Ureter (tissue), 1 donor: ENCODE measurements at places on chromosomes 1 and 21.

GRCh38 chr1:235908742-235909520 lies 42.2 kb upstream of the LYST start:
- DNase-seq = no peak

DNA sequence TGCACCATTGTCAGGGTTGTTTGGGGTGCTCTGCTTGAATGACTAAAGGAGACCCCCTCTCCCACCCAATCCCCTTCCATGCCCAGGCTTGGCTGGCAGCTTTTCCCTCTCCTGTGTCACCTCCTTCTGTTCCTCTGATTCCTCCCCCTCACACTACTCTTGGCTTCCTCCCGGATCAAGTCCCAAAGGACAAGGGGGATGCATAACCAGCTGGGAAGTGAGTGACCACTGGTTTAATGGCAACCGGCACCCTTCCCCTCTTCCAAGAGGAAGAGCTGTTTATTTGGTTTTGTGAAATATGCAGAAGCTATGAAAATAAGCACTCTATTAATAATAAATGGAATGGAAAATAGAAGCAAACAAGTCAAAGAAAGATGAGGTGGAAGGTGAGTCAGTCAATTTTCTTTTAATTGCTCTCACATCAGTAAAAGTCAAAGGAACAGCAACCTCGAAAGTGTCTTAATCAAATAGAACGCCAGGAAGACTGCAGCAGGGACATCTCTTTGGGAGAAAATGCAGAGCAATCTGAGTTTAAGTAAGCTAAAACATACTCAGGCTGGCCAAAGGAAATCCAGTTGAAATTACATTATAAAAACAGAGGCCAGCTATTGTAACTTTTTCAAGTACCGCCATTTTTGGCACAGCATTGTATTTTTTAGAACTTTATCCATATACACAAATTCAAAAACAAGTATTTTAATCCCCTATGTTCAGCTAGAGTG lies 322.5 kb downstream of the SIPA1L2 start:
- no peak for DNase-seq

DNA sequence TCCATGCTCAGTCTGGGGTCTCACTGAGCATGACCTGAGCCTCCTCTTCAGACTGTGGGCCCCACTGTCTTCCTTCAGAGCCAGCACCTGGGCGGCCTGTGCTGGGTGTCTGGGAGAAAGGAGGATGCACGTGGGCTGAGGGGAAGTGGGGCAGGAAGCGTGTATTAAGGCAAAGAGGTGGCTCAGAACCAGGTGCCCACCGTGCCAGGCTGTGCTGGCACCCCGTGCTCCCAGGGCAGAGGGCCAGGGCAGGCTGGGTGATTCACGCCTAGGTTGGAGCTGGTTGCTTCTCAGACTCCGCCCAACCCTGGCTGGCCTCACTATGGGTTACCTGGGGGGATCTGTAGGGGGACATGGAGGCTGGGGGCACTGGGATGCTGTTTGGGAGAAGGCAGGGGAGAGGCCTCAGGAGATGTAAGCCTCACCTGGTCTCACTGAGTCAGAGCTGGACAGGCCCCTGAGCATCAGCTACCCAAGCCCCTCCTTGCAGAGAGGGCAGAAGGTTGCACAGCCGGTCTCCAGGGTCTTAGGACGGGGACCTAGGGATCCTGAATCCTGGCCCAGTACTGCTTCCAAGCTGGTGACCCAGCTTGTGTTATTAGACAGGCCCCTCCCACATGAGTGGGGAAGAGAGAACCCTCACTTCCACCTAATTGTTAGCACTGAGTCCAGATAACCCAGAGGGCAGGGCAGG lies 18.6 kb upstream of the PADI1 start:
- peak; percentile 34 for DNase-seq

DNA sequence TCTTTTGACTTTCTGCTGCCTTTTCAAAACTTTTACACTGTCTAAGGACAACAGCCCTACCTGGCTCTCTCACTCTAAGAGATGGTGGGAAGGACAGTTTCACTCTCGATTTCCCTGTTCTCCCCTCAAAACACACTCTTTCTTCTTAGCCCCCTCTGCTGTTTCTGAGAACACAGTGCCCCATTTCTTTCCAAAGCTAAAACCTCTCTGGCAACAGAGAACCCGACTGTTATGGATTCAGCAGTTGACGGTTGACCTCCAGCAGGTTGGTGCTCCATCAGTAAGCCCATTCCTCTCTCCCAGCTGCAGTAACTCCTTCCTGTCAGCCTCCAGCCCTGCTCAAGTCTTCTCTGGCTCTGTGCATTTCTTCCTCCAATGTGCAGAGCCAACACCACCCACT lies 88.2 kb upstream of the ABCD3 start:
- DNase-seq = no peak

- no peak for DNase-seq
Observed at GRCh38 chr1:81937791-81938450, 137.2 kb downstream of the ADGRL2 start.

- DNase-seq = no peak
Observed at GRCh38 chr1:210617293-210617692, 288.6 kb downstream of the HHAT start.

DNA sequence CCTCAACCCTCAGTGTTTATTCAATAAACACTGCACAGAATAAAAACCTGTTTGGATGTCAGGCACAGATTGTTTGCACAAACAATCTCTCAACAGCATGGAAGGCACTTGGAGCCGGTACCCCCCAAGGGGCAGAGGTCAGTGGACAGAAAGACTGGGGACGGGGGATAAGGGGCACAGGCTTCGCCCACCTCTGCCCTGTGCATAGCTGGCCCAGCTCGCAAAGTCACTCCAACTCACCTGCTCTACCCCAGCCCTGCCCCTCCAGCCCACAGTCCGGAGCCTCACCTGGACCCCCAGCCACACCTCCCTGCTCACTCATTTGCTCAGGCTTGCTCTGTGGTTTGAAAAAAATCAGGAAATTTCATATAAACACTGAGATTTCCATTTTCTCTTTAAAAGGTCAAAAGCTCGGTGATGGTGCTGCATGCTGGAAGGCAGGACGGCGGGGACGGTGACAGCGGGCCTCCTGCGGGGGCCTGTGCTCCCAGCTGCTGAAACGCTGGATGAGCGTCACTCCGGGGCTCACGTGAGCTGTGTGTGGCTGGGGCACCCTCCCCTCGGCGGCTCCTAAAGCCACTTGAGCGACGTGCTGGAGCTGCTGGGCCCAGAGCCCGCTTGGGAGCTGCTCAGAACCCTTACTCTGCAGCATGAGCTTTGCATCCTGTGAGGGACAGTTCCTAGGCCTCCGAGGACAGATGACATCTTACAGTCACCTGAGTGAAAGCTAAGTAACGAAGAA lies 54.5 kb downstream of the PRDM15 start:
- no peak for DNase-seq

DNA sequence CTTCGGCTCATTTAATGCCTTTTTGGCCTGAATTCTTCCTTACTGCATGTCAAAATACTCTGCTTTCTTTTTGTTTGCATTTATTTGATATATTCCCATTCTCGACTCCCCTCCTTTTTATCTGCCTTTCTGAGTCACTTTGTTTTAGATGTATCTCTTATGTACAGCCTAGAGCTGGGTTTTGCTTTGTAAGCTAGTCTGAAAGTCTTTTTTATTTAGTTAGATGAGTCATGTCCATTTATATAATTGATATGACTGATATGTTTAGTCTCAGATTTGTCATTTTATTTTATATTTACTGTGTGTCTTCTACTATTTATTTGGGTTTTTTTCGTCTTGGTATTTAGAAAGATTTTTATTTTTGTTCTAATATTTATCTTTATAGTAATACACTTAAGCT lies 33.6 kb upstream of the GNG5 start:
- no peak for DNase-seq

DNA sequence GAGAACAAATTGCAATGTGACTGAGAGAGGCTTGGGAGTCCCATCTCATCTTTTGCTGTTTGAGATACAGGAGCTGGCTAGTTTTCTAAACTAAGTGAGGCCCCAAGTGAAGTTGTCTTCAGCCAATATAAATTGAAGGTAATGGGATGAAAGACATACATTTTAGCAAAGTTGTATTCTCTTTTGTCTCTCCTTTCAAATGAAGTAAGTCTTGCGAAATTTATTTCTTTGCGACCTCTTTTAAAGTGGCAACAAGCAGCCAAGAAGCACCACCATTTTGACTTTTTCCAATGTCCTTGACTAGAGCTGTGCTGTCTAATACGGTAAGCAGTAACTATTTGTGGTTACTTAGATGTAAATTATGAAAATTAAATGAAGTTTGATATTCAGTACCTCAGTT lies 385.7 kb downstream of the USP25 start:
- no peak for DNase-seq

GRCh38 chr1:45205011-45205909 lies 1.1 kb downstream of the ZSWIM5 start:
- DNase-seq = peak; percentile 46

- DNase-seq = no peak
Observed at GRCh38 chr1:210412240-210412639, 83.5 kb downstream of the HHAT start.

DNA sequence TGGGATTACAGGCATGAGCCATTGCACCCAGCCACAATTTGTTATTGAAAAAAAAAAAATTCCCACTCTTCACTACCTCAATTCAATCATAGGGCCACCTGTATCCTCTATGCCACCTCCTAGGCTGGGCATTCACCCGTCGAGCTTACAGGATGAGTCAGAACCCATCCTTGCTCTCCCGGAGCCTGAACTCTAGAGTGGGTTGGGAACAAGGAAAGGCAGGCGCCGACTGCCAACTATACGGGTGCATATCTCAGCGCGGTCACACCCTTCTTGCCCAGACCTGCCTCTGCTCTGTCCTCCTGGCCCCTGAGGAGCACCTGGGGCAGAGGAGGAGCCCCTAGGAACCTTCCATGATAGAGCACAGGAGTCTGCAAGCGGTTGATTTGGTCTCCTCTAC lies 21.4 kb upstream of the LBR start:
- peak; percentile 82 for DNase-seq

- no peak for DNase-seq
Observed at GRCh38 chr1:30773722-30774358, 16.3 kb upstream of the LAPTM5 start.

GRCh38 chr1:204940591-204940990 lies 69.9 kb downstream of the NFASC start:
- DNase-seq = no peak

GRCh38 chr1:219155135-219155534 lies 18.5 kb upstream of the LYPLAL1 start:
- DNase-seq = no peak

DNA sequence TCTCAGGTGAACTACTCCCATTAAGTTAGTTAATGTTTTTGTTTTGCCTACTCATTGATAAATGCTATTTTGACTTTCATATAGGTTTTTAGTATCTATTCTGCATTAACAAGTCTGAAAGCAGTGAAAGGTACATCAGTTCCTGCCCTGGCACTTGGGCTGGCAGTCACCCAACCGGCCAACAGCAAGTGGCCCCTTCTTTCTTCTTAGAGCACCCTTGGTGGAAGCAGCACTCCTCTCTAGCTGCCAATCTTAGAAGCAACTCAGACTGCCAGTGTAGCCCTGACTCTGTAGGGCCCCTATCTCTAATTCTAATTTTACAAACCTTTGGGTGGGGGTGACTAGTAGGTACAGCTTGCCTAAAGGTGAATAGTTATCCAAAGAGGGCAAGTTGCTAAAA lies 155.7 kb downstream of the FGGY start:
- DNase-seq = no peak

DNA sequence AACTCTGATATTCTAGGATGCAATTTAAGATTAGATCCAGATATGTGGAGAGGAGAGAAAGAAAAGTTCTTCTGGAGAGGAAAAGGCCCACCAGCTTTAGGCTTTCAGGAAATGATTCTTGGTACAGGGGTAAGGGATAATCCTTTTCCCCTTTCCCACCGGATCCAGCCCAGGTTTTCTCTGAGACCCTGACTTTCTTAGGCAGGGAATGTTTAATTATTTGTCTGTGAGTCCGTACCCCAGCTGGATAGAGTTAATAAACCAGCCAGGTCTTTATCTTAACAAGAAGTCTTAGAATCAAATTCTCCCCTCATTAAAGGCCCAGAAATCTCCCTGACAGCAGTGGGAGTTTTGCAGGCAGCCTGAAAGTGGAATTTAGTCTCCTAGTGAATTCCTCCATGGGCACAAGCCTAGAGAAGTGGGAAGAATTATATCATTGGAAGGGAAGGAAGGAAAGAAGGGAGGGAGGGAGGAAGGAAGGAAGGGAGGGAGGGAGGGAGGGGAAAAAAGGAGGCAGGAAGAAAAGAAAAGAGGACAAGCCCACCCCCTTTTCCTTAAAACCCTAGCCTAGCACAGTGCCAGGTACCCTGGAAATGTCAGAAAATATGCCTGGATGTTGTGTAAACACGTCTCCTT lies 189.0 kb downstream of the PLPP3 start:
- DNase-seq = no peak

DNA sequence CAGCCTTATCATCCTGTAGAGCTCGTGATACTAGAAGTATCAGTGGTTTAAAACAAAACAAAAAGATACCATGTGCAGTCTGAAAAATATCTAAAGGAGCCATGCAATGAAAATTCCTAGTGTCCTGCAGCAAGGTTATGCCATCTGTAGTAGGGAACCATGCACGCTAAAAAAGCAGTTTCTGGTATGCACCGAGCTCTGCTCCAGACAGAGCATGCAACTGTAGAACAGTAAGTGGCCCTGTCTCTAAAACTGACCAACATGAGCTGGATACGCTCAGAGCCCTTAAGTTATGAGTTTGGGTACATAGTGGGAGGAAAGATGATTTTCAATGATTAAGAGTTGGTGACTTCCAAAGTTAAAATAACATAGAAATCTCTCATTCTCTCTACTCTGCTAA lies 159.3 kb upstream of the ADAMTS5 start:
- no peak for DNase-seq

- no peak for DNase-seq
Observed at GRCh38 chr1:87203904-87204303, 124.8 kb upstream of the LMO4 start.

DNA sequence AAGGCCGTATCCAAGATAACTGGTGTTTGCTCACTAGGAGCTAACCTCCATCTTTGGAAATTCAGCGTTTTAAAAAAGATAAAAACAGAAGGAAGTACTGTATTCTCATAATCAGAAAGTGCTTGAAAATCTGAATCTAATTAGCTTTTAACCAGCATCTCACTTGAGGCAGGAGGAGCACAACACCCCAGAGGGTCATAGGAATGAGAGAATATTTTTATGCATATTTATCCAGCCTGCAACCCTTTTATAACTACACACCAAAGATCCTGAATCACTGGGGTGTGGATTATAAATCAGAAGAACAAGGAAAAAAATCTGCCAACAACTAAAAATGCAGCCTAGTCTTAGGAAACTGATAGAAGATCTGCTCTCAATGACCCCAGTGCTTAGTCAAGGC lies 68.0 kb upstream of the PTCH2 start:
- no peak for DNase-seq

GRCh38 chr1:36553591-36554322 lies 71.0 kb upstream of the CSF3R start:
- peak; percentile 60 for DNase-seq

- DNase-seq = no peak
Observed at GRCh38 chr1:218514689-218515088, 169.6 kb downstream of the TGFB2 start.

- DNase-seq = no peak
Observed at GRCh38 chr21:45861156-45861870, 120.3 kb upstream of the COL6A1 start.

DNA sequence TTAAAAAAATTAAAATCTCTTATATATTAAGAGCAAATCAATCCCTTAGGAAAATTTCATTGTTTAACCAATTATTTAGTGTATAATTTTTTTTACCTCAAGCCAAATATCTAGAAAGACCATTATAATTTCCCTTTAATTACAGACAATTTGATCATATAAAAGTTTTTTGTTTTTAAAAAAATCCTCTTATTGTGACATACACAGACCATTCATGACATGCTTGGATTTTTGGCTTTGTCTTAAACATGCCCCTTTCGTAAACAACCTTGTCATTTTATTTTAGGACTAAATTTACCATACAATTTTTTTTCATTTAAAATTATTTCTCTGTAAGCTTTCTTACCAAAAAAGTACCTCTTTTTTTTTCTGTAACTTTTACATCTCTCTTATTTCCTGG lies 14.2 kb upstream of the CYP4B1 start:
- no peak for DNase-seq
